Activated CD8-positive, alpha-beta memory T cell treated with anti-CD3 and anti-CD28 coated beads for 24 hours (primary cell): ENCODE measurements at places on chromosomes 5 and 9.
A peak's percentile ranks its signal among the peaks of the same experiment; 100 is the strongest.

DNA sequence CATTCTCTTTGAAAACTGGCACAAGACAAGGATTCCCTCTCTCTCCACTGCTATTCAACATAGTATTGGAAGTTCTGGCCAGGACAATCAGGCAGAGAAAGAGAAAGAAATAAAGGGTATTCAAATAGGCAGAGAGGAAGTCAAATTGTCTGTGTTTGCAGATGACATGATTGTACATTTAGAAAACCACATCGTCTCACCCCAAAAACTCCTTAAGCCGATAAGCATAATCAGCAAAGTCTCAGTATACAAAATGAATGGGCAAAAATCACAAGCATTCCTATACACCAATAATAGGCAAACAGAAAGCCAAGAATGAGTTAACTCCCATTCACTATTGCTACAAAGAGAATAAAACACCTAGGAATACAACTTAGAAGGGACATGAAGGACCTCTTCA, 21.0 kb upstream of the EPB41L4A start:
- DNase-seq, result no peak

DNA sequence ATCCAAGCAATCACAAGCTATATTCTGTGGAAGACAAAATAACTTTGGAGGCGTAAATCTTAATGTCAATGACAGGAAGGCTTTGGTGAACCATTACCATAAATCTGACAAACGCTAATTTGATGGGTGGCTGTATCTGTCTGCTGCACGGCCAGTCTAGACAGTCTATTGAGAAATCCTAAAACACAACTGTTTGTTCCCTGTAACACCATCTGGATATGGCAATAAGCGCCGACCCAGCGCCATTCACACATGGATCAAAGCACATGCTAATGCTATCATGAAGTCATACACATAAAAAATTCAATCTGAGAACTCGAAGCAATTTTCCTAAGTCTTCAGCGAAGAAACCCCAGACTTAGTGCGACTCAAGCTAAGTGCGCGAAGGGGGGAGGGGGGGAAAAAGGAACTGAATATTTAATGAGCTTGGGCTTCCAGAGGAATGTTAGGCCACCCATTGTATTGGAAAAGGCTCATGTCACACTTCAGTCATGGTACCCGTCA, 95.1 kb downstream of the ARL15 start:
- no peak for DNase-seq

- DNase-seq, result no peak
Measured at GRCh38 chr9:117916291-117916690, 212.1 kb downstream of the TLR4 start.

DNA sequence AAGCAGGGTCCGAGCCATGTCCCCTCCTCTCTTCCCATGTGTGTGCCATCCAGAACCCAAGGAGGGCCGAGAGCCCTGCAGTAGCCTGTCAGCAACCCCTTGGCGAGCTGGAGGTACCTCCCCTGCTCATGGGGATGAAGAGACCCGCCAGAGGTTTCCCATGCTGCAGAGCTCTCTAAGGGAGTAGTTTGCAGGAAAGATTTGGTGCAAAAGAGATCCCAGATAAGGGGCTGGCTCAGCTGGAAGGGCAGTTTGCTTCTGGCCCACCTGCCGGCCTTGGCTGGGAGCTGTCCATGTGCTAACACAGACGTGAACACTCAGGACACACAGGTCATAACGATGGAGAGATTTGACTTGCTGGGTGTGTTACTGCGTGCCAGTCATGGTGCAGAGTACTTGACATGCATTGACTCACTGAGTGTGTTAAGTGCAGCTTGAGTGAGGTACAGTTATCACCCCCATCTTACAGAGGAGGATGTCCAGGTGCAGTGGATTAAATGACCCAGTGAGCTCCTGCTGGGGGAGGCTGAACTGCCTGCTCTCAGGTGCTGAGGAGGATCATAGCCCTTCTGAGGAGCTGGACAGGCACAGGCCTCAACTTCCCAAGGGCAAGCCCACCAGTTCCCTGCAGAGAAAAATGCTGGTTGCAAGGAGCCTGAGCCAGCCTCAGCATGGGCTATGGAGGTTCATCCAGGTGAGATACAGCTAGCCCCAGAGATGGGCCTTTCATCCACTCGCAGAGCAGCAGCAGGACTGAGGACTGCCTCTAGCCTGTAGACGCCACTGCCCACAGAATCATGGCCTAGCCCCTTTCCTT, 6.3 kb upstream of the SLC25A48 start:
- peak; percentile 41 for DNase-seq

DNA sequence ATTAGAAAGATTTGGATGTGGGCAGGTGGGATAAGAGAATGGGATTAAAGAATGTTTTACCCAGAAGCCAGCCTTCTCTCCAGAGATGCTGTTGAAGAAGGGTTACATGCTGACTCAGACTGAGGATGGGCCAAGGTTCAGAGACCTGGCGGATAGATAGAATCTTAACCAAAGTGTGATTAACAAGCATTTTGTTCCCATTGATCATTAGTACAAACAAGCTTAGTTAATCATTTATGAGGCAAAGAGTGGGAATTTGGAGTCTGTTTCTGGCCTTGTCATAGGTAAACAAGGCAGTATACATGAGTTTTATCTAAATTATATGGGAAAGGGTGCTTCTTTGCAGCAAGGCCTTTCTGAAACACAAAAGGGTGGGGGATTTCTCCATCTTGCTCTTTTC, 20.8 kb upstream of the DTWD2 start:
- DNase-seq, result no peak
